Activated CD8-positive, alpha-beta memory T cell treated with anti-CD3 and anti-CD28 coated beads, Interleukin-2, amount 10 ng/mL, durations not matched to agents 7 days and 5 days (primary cell): ENCODE measurements at places on chromosomes 13 and 19. TPM values are rescaled to one million over a fixed set of nuclear protein-coding genes. Genes with fewer than 3 reads are reported as not detected.
A peak's percentile ranks its signal among the peaks of the same experiment; 100 is the strongest.

GRCh38 chr19:41785653-41786052 lies 10.7 kb upstream of the CEACAM3 start:
- H3K4me3 ChIP-seq, result no peak overlapping the region
- H3K27ac ChIP-seq, result no peak overlapping the region
- H3K36me3 ChIP-seq, result no peaks in the 10 kb centered on the region

The MUC16 gene
- total RNA-seq, result 0.02 TPM

- peaks cover 15% of the 10 kb centered on the region for H3K27me3 ChIP-seq
- DNase-seq, result no peak
- H3K27ac ChIP-seq, result no peak overlapping the region
- H3K4me3 ChIP-seq, result peak overlapping the region; percentile 12
- H3K4me1 ChIP-seq, result peaks cover 42% of the 10 kb centered on the region
Observed at GRCh38 chr19:32673573-32673972, 1.4 kb downstream of the ANKRD27 start.

The HAUS5 gene
- total RNA-seq, result 49.0 TPM

DNA sequence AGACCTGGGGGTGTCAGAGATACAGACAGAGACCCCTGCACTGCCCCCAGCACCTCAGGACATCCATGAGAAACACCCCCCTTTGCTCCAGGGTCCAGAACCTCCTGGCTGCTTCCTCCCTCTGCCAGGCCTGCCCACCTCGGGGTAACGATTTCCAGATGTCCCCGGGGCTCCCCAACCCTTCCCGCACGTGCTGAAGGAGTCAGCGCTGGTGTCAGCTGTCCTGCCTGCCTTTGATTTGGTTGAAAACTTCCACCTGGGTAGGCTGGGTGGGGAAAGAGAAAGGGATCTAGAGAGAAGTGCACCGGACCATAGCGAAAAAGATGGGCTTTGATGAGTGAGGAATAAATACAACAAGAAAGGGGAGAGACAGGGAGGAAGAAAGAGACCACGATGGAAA lies 1.5 kb upstream of the CGB7 start:
- H3K36me3 ChIP-seq, result no peaks in the 10 kb centered on the region
- peaks cover 24% of the 10 kb centered on the region for H3K4me1 ChIP-seq
- no peak overlapping the region for H3K4me3 ChIP-seq
- no peak for DNase-seq
